ENCODE measurements at places on chromosomes 5 and 9.

GRCh38 chr5:101284736-101285375, 381.8 kb upstream of the ST8SIA4 start:
- DNase-seq: no peak

GRCh38 chr9:129276486-129277230, 98.6 kb upstream of the IER5L start:
- DNase-seq: no peak

DNA sequence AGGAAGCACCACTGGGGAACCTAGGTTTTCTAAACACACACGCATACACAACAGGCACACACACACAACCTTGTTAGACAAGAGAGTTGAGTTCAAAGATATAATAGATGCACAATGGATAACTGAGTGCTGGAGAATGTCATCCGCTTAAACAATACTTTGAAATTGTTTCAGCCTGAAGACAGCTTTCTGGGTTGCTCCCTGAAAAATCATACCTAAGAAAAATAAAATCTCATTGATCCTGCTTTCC, 126.1 kb downstream of the TMEM161B start:
- no peak for DNase-seq

GRCh38 chr9:129626625-129627284, 792 bp downstream of the NTMT1 start:
- no peak for DNase-seq

GRCh38 chr5:140927228-140927573, 1.1 kb downstream of the PCDHAC1 start:
- DNase-seq: no peak

- DNase-seq: no peak
Measured at GRCh38 chr5:14672484-14673394, 8.2 kb downstream of the OTULIN start.

DNA sequence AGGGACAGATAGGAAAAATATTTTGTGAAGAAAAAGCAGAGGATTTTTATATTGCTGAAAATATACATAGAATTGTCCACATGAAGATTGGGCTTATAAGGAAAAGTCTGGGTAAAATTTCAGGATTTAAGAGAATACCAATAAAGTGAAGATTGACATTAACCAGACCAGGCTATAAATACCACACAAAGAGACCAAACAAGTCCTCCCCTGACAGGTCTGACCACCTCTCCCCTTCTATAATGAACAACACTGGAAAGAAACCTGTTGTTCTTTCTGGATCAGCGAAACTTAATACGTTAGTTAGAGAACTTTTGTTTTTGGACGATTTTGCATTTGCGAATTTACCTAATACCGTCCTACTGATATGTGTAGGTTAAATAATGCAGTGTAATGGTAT, 138.3 kb downstream of the ISL1 start:
- DNase-seq: no peak

- DNase-seq: no peak
Measured at GRCh38 chr9:86764671-86765343, 182.5 kb downstream of the GAS1 start.

- no peak for DNase-seq
Measured at GRCh38 chr5:167950126-167950721, 341.2 kb upstream of the WWC1 start.

GRCh38 chr9:134758949-134759607, 117.5 kb downstream of the COL5A1 start:
- DNase-seq: no peak

- DNase-seq: no peak
Measured at GRCh38 chr5:140869555-140869886, 764 bp downstream of the PCDHA11 start.

GRCh38 chr9:21121079-21121478, 20.6 kb downstream of the IFNW1 start:
- DNase-seq: no peak

GRCh38 chr5:54844905-54845566, 140.4 kb downstream of the ESM1 start:
- DNase-seq: no peak

- peak; percentile 34 for DNase-seq
Measured at GRCh38 chr5:178551059-178551458, 39.1 kb downstream of the COL23A1 start.

- no peak for DNase-seq
Measured at GRCh38 chr5:169460896-169461295, 122.7 kb upstream of the SPDL1 start.

- DNase-seq: no peak
Measured at GRCh38 chr5:137250421-137250820, 248.7 kb downstream of the SPOCK1 start.

GRCh38 chr9:72633966-72634365, 112.6 kb downstream of the TMC1 start:
- no peak for DNase-seq

- no peak for DNase-seq
Measured at GRCh38 chr9:70285246-70285645, 26.5 kb downstream of the SMC5 start.

DNA sequence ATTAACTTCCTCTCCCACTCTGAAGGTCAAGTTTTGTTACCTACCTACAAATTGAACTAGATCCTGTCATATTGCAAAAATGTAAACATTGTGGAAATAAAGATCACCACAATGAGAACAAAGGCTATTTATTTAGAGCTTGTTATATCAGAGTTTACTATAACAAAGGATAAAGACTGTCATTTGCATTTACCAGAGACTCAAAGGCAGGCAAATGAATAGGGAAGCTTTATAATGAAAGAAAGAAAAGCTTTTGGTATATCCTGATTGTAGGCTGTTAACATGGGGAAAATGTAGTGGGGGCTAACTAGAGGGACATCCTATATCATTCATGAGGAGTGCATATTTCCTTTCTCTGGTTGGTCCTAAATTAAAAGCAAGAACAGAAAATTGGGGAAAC, 403.5 kb upstream of the TYRP1 start:
- DNase-seq: no peak

DNA sequence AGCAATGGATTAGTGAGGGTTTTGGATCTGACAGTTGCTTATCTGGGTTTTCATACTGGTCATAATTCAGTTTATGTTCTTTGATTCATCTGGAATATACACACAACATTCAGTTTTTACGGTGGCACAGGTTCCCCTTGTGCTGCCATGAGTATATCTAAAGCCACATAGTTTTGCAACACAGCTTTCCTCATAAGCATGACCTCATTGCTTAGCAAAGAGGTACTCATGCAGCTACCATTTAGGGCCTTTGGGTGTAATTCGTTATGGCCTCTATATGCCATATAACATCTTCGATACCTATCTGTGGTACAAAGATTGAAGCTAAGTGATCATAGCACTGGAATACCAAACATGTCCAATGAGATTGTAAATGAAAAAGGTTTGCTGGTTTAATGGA, 2.9 kb upstream of the RBM22 start:
- DNase-seq: no peak

DNA sequence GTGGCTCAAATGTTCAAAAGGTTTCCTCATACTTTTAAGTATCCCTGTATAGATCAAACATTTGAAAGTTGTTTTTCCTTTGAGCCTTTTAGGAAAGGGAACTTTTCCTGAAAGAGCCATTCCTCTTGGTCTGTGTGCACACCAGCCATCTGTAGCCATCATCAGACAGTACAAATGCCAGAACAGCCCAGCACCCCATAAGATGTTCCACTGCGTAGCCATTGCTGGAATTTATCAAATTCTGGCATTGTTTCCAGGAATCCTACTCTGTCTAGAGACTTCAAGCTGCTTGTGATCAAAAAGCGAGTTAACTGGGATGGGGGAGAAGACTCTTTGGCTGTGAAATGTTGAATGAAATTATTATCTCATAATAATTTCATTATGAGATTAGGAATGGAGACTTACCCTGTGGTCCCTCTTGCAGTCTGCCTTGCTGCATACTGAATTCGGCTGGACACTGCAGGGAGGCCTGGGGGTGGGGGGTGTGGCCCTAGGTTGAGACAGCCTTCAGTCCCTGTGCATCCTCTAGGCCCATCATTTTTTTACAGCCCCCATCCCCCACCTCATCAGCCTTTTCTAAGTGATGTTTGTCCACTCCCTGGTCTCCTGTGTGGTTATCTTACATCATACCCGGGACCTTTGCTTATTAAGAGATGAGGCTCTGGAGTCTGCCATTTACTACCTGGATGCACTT, 99.8 kb downstream of the RALGPS1 start:
- no peak for DNase-seq

- DNase-seq: no peak
Measured at GRCh38 chr5:149203921-149204441, 62.7 kb downstream of the ABLIM3 start.

GRCh38 chr9:137985637-137986071, 108.1 kb downstream of the CACNA1B start:
- DNase-seq: no peak

DNA sequence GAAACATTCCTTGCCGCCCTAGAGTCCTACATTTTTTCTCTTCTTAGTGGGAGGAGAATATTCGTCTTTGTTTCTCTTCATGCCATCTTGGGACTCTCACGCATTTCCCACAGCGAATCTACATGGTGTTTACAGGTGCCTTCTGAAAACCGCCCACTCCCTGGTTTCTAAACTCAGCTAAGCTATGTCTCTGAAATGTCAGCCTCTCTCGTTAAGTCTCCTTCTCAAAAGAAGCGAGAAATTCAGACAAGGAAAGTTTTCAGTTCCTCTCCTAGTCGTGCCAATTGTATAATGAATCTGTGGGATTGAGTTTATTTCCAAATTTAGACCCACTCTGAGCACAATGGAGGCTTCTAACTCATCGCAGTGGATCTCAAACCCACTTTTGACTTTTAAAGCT, 186.8 kb upstream of the NFIB start:
- no peak for DNase-seq

GRCh38 chr5:6948562-6948961, 235.3 kb downstream of the TENT4A start:
- DNase-seq: no peak

GRCh38 chr5:5293029-5293428, 129.4 kb upstream of the ICE1 start:
- DNase-seq: no peak

GRCh38 chr9:90287567-90288274, 354.9 kb downstream of the DIRAS2 start:
- DNase-seq: no peak

DNA sequence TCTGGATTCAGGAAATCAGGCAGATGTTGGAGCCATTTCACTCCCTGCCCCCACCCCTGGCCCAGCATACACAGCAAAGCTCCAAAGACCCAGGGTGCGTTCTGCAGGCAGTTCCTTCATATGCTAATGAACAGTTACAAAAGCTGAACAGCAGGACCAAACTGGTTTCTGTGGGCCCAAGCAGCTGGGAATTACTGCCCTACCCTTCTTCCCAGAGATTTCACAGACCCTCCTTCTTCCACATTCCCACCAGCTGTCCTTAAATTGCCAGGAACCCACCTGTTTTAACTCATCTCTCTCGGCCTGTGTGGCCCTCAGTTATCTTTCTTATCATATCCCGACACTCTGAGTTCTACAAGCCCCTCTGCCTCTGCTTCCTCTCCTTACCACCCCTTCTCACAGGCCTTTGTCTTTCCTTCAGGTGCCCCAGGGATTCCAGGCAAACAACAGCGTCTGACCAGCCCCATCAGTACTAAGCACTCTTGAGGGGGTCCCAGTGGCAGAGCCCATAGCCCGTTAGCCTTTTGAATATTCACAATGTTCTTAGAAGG, 10.6 kb upstream of the F2RL1 start:
- no peak for DNase-seq

- no peak for DNase-seq
Measured at GRCh38 chr5:151909628-151910027, 15.0 kb downstream of the GLRA1 start.

DNA sequence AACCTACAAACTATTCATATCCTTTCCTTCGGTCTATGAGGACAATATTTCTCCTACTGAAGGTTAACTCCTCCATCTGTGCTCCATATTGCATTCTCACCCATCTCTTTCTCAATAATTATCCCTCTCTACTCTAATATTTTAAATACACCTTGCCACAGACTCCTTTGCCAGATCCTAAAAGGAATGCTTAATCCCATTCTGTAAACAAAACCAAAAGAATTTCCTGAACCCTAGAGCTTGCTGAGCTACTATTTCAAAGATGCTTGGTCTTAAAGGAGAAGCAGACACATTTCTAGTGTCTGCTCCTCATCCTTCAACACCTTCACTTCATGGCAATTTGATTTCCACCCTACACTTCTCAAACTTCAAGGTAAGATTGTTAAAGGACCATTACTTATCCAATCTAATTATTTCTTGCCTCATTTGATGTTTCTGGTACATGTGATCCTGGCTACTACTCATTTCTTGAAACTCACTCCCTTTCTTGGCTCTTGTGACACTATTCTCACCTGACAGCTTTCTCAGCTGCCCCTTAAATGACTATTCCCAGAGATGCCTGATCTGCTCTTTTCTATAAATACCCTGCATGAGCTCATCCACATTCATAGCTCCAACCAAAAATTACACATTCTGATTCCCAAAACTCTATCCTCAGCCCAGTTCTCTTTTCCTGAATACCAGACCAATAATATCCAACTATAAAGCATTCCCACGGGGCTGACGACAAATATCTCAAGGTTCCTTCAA, 20.2 kb downstream of the HOMER1 start:
- DNase-seq: no peak

DNA sequence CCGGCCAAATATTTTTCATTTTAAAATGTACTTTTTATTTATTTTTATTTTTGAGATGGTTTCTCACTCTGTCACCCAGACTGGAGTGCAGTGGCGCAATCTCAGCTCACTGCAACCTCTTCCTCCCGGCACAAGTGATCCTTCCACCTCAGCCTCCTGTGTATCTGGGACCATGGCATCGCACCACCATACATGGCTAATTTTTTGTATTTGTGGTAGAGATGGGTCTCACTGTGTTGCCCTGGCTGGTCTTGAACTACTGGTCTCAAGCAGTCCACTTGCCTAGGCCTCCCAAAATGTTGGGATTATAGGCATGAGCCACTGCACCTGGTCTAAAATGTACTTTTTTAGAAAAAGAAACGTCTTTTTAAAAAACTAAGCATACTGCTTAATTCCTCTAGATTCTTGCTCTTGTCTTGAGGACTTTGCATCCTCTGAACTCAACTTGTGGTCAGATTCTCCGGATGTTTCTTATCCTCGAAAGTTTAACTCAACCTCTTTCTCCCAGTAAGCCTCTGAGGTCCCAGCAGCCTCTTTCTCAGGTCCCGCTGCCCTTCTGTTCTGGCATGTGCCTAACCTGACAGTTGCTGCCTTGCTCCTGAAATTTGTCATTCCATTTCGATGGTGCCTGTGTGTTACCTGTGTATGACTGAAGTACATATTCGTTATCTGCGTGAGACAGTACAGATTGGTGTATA, 63.0 kb downstream of the TRIO start:
- no peak for DNase-seq

DNA sequence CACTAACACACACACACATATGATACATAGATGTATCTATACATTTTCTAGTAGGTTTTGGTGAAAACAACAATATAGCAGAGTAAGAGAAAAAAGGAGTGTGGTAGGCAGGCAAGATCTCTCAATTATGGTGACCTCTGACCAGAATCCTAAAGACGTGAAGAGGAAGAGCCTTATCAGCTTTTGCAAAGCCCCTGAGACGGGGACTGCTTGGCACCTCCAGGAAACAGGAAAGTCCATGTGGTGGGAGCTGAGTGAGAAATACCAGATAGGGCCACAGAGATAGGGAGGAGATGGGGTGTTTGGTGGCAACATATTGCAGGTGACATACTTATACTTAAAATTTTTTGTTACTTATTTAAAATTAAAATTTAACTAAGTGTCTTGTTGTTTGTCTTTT, 39.9 kb upstream of the CTXN3 start:
- DNase-seq: no peak

GRCh38 chr5:25020454-25020853, 375.7 kb upstream of the CDH10 start:
- DNase-seq: no peak

- no peak for DNase-seq
Measured at GRCh38 chr5:161095953-161096352, 243.9 kb upstream of the ATP10B start.

All from HuH-7 (cell line).